ENCODE measurements at places on chromosomes 16 and 17. TPM values are rescaled to one million over a fixed set of nuclear protein-coding genes. Genes with fewer than 3 reads are reported as not detected.

- no peaks in the 10 kb centered on the region for H3K27me3 ChIP-seq
- no peak for DNase-seq
- H3K4me1 ChIP-seq: peaks cover 4% of the 10 kb centered on the region
- peaks cover 4% of the 10 kb centered on the region for H3K36me3 ChIP-seq
Measured at GRCh38 chr17:64599827-64600226, 62.3 kb downstream of the SMURF2 start.

DNA sequence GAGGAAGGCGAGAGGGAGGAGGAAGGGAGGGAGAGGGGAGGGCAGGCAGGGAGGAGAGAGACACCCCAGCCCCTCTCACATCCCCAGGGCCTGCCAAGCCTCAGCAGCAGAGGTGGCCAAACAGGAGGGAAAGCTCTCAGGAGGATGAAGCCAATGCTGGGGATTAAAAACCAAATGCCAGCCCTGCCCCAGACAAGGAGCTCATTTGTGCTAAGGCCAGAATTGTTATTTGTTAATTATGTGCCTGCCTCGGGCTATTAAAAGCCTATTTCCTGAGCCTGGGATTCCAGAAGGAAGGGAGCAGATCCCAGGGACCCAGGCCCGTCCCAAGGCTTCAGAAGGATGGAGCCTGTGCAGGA lies 27.9 kb upstream of the GINS2 start:
- no peak for DNase-seq
- no peak overlapping the region for H3K4me3 ChIP-seq
- no peaks in the 10 kb centered on the region for H3K36me3 ChIP-seq
- no peaks in the 10 kb centered on the region for H3K27me3 ChIP-seq

SCNN1B gene
- total RNA-seq: 0.26 TPM

MPV17L gene
- total RNA-seq: 7.2 TPM

GRCh38 chr17:13962716-13963240 lies 106.5 kb upstream of the COX10 start:
- H3K27ac ChIP-seq: no peak overlapping the region
- H3K27me3 ChIP-seq: no peaks in the 10 kb centered on the region
- H3K4me1 ChIP-seq: no peaks in the 10 kb centered on the region
- H3K36me3 ChIP-seq: no peaks in the 10 kb centered on the region

DNA sequence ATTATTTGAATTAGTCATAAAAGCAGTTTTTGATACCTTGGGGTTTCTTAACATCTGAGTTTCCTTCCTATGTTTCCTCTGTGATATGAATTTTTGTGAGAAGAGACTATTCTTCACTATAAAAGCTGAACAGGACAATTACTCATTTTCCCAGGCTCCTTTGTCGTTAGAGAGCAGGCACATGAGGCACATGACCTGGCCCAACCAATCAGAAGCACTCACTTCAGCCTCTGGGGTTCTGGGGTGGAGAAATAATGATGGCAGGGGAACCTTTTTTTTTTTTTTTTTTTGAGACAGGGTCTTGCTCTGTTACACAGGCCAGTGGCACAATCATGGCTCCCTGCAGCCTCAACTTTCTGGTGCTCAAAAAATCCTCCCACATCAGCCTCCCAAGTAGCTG lies 145.5 kb upstream of the ASIC2 start:
- no peak for DNase-seq
- H3K4me3 ChIP-seq: no peak overlapping the region
- no peak overlapping the region for H3K27ac ChIP-seq
- H3K27me3 ChIP-seq: no peaks in the 10 kb centered on the region
- H3K36me3 ChIP-seq: no peaks in the 10 kb centered on the region

GRCh38 chr16:70746708-70747424 lies 54.1 kb downstream of the VAC14 start:
- H3K27ac ChIP-seq: peak overlapping the region; percentile 62
- peak; percentile 87 for DNase-seq
- H3K4me1 ChIP-seq: no peaks in the 10 kb centered on the region

- no peak for DNase-seq
- no peaks in the 10 kb centered on the region for H3K4me1 ChIP-seq
- H3K27ac ChIP-seq: no peak overlapping the region
- no peaks in the 10 kb centered on the region for H3K27me3 ChIP-seq
Measured at GRCh38 chr16:761625-762513, 1.3 kb downstream of the MSLN start.

- peaks cover 35% of the 10 kb centered on the region for H3K36me3 ChIP-seq
- peak overlapping the region; percentile 97 for H3K27ac ChIP-seq
- DNase-seq: no peak
- H3K27me3 ChIP-seq: no peaks in the 10 kb centered on the region
Measured at GRCh38 chr17:44115585-44116415, 7.6 kb downstream of the HDAC5 start.

DNA sequence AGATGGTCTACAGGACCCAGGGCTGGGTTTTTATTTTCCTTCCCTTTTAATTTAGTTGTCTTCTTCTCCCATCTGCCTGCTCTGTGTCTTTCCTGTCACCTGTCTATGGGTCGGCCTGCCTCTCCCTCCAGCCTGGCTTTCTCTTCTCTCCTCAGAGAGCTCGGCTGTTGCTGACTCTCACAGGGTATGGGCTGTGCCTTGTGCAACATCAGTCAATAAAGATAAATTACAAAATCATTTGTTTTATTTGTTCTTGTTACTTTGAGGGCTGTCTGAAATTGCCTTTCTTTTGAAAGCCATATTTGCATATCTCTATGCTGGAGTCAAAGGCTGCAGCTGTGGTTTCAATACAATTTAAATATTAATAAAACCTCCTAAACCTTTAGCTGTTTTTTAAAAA lies 15.6 kb downstream of the RND2 start:
- H3K4me3 ChIP-seq: no peak overlapping the region
- H3K27ac ChIP-seq: no peak overlapping the region
- no peaks in the 10 kb centered on the region for H3K4me1 ChIP-seq
- H3K36me3 ChIP-seq: no peaks in the 10 kb centered on the region
- DNase-seq: no peak

ADORA2B gene
- 0.59 TPM for total RNA-seq

GNPTG gene
- total RNA-seq: 46.7 TPM

GRCh38 chr16:22788193-22788530 lies 25.8 kb upstream of the HS3ST2 start:
- no peaks in the 10 kb centered on the region for H3K27me3 ChIP-seq
- H3K36me3 ChIP-seq: no peaks in the 10 kb centered on the region
- H3K4me3 ChIP-seq: no peak overlapping the region

DNA sequence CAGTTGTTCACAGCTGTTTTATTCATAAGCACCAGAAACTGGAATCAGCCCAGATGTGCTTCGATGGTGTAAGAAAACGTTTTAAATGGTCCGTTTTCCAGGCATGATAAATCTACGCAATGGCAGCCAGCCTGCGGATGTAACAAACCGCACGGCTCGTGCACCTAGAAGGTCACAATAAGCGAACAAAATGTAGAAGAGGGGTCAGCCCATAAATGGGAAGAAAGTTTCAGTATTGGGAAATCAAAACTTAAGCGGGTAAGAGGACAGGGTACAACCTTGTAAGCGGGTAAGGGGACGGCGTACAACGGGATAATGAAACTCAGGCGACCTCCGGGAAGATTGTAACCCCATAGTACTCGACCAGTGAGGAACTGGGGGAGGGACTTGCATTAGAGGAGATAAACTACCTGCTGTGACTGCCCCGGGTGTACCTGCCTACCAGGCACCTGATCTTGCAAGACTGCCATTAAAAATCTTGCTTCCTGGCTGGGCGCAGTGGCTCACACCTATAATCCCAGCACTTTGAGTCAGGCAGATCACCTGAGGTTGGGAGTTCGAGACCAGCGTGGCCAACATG lies 66.6 kb downstream of the ANKRD11 start:
- H3K27me3 ChIP-seq: no peaks in the 10 kb centered on the region
- no peaks in the 10 kb centered on the region for H3K4me1 ChIP-seq
- H3K36me3 ChIP-seq: no peaks in the 10 kb centered on the region
- no peak overlapping the region for H3K27ac ChIP-seq
- DNase-seq: no peak

DNA sequence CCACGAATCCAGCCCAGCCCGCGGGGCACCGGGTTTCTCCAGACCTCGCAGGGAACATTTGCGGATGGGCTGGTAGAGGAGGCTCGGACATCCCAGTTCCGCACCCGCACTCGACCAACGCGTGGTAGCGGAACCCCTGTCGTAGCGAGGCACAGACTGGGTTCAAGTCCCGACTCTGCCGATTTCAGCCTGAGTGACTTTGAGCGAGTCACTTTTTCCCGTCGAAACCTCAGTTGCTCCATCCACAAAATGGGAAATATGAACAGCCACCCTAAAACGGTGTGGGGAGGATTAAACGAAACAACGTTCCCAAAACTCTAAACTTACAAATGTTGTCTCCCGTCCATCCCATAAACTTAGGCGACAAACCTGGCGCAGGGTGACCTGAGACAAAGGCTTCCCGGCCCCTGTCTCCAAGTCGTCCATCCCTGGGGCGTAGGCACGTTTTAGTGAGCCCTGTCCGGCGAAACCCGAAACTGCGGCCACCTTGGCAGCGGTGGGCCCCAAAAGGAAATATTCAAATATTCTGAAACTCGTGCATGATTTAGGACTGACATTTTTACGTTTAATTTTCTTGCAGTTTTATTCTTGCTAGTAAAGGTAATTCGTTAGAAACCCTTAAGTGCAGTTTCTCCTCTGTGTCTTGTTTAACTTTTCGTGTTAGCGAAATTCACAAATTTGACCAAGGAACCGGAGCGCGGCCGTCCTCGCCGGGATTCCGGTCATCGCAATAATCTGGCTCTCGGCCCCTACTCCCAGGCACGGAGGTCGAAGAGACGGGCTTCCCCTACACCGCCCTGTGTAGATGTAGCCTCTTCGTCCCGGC lies 1.9 kb upstream of the MLLT6 start:
- no peaks in the 10 kb centered on the region for H3K4me1 ChIP-seq
- peak overlapping the region; percentile 95 for H3K27ac ChIP-seq
- DNase-seq: no peak
- peak overlapping the region; percentile 93 for H3K4me3 ChIP-seq

DNA sequence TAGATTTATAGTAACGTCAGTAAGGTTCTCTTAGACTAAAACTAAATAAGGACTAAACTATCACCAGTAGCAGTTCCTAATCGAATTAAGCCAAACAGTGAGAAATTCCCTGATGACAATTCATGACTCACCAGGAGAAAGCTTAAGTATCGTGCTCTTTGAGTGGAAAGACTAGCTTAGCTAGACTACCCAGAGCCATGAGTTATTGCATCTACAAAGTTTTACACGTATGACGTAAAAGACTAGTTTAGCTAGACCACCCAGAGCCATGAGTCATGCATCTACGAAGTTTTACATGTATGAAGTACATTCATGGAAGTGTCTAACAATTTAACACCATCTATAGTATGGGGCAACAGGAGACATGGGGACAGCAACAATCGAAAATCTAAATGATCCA lies 36.6 kb downstream of the UBE2G1 start:
- H3K4me3 ChIP-seq: no peak overlapping the region
- no peaks in the 10 kb centered on the region for H3K36me3 ChIP-seq
- DNase-seq: no peak
- no peak overlapping the region for H3K27ac ChIP-seq
- peaks cover 30% of the 10 kb centered on the region for H3K4me1 ChIP-seq

All from right atrium auricular region (tissue), 2 donors.